Left lung (tissue), 14 donors: ENCODE measurements at places on chromosomes 16 and 17. TPM values are rescaled to one million over a fixed set of nuclear protein-coding genes. Genes with fewer than 3 reads are reported as not detected.

Gene FAM83G
- 12.1 TPM for total RNA-seq

Gene ZSCAN10
- not detected for total RNA-seq

Gene KCNJ16
- 0.31 TPM for total RNA-seq

Gene WFIKKN1
- total RNA-seq: 0.58 TPM

Gene ASB16
- not detected for total RNA-seq

Gene ASGR1
- total RNA-seq: 7.7 TPM

Gene ITGB4
- total RNA-seq: 44.1 TPM

Gene ZNF750
- total RNA-seq: 3.4 TPM

Gene EVPLL
- total RNA-seq: 2.3 TPM

Gene ZNF785
- total RNA-seq: 15.6 TPM

Gene TNFAIP1
- total RNA-seq: 80.7 TPM

Gene KRTAP16-1
- total RNA-seq: not detected

Gene KCNG4
- not detected for total RNA-seq

Gene MYH2
- total RNA-seq: 0.05 TPM

Gene TMC8
- total RNA-seq: 14.7 TPM

Gene CD7
- 3.7 TPM for total RNA-seq

Gene MYO15A
- 1.3 TPM for total RNA-seq

Gene KRT9
- total RNA-seq: not detected

Gene YBX2
- total RNA-seq: 0.37 TPM
